AG08395 (cell line): ENCODE measurements at places on chromosomes 4 and X.

DNA sequence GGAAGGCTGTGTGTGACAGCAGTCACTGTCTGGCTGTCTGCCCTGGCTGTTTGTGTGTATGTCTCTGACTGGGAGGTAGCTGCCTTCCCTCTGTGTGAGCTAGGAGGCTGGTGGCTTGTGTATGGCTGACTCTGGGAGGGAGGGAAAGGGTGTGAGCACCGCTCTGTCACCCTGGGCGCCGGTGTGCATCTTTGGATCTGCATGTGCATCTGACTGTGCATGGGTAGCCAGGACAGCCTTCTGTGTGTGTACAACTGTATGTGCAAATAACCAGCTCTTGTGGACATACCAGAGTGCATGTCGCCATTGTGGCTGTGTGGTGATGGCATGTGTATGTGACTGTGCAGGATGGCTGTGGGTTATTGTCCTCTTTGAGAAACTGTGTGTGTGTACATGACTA is 7.4 kb upstream of the ERAS start:
- DNase-seq, result no peak

- DNase-seq, result no peak
Measured at GRCh38 chr4:113564493-113564892, 197.0 kb downstream of the CAMK2D start.

GRCh38 chrX:53263597-53264094 is 17.7 kb downstream of the IQSEC2 start:
- peak; percentile 61 for DNase-seq

- no peak for DNase-seq
Measured at GRCh38 chrX:70921709-70922352, 9.1 kb downstream of the SLC7A3 start.

GRCh38 chr4:37455301-37456131 is 211.0 kb downstream of the NWD2 start:
- no peak for DNase-seq

GRCh38 chr4:1409079-1409478 is 2.8 kb upstream of the NKX1-1 start:
- DNase-seq, result no peak

DNA sequence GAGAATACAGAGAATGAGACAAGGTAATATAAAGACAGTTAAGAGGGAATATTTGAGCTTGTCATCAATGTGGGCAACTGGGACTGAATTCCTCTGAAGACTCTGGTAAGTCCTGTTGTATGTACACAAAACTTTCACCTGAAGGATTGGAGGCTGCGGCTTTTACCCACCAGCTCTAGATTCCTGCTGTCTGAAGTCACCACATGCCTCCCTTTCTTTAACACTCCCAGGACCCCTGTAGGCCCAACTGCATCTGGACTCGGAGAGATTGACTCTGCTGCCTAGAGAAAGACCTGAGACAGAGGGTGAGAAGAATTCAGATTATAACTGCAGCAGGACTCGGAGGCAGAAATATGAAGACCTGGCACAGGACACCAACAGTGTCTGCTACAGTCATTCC is 1048.0 kb downstream of the PDHA2 start:
- DNase-seq, result no peak

DNA sequence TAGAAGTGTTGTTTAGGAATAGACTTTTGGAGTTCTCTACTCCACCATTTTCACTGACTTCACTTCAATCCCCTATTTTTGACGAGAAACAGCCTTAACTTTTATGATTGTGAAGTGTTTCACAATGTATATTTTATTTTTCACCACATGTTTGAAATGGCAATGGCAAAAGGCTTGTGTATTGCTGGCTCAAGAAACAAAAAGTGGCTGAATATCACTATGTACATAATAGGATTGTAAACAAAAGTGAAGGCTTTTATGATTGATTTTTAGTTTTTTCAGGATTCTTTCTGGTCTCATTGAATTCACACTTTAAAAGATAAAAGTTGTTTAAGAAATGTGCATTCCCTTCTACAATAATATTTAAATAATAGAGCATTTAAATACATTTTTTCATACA is 18.2 kb downstream of the MAGEB5 start:
- DNase-seq, result no peak

GRCh38 chr4:180827232-180828009 is 1415.8 kb upstream of the TENM3 start:
- DNase-seq, result peak; percentile 4

GRCh38 chr4:66108898-66109297 is 438.6 kb upstream of the EPHA5 start:
- no peak for DNase-seq

- DNase-seq, result no peak
Measured at GRCh38 chr4:75255261-75255660, 258.9 kb downstream of the RCHY1 start.

GRCh38 chr4:26298198-26298947 is 22.4 kb upstream of the RBPJ start:
- DNase-seq, result peak; percentile 58

- DNase-seq, result peak; percentile 18
Measured at GRCh38 chr4:15213302-15213970, 211.2 kb downstream of the CPEB2 start.

DNA sequence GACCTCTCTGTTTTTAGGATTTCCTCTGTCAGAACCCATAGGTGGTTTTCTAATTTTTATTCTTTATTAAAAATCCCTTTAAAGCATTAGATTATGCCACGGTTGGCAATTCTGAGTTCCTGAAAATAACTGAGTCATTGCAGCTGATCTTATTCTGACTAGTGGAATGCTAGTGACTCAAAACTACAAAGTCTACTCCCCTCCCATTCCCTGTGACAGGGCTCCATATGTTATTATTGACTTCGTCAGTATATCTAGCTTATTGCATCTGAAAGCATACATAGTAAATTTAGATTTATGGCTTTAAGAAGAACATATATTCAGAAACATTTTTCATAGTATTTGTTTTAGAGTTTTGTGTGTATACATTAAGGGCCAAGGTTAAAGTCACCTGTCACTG is 38.5 kb downstream of the HERC3 start:
- peak; percentile 81 for DNase-seq

DNA sequence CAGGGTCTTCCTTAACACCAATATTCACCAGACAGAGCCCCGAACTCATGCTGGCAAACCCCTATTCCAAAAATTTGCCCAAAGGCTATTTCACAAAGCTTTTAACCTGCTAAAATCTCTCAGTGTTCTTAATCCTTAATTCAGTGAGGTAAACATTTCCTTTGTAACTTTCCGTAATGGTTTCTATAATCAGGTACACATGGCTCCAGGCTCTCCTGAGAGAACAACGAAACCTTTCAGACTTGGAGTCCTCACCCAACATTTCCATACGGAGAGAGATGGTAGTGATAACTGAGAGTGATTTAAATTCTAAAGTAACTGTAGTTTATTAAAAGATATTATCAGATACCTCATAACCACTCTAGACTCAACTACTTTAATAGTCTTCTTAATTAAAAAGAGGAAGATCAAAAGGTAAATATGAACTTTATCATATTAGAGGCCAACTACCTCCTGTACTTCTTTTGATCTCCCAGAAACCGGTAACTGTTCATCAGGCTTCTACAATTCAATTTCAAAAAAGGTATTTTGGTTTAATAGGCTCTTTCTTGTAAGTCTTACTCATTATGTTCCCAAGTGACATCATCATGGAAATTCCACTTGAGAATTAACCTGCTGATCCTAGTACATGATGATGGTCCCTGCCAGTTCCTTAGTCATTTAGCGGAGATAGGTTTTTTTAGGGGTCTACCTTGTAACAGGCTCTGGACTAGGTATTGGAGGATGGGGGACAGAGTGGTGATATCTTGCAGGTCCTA is 91.4 kb upstream of the UCP1 start:
- DNase-seq, result no peak

DNA sequence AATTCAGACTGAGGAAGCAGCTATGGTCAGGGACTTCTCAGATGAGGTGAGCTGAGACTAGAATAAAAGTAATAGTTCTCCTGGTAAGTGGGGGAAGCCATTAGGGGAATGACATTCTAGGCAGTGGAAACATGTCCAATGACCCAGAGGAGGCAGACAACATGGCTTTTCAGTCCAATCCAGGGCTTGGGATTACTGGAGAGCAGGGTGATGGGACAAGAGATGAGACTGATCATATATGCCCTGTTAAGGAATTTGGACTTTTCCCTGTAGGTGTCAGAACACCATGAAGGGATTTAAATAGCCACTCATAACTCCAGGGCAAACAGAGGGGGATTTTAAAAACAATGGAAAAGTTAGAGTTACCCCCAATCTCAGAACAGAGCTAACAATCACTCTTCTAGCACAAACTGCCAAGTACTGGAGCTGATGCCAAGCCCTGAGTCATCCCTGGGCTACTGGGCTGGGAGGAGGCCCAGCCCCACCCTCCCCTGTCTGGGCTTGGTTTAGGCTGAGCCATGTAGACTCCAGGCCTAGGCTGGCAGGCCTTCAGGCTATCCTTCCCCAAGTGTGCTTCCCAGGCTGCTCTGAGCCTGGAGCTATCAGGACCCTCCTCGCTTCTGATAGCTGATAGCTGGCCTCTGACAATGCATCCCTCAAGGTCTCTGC is 22.7 kb upstream of the MSN start:
- peak; percentile 92 for DNase-seq

- DNase-seq, result peak; percentile 36
Measured at GRCh38 chr4:10205223-10205622, 88.6 kb upstream of the WDR1 start.

GRCh38 chr4:39539089-39539611 is 11.9 kb upstream of the UGDH start:
- DNase-seq, result no peak

GRCh38 chrX:101452056-101452455 is 33.2 kb upstream of the ARMCX4 start:
- DNase-seq, result no peak
